ENCODE measurements at places on chromosomes 12 and 14. TPM values are rescaled to one million over a fixed set of nuclear protein-coding genes. Genes with fewer than 3 reads are reported as not detected.

Gene PLA2G1B
- total RNA-seq, result not detected

Gene RPL41
- 1,963 TPM for total RNA-seq

Gene C12orf60
- total RNA-seq, result 2.3 TPM

Gene RERGL
- total RNA-seq, result not detected

Gene SLC6A15
- total RNA-seq, result 2.8 TPM

Gene SUOX
- total RNA-seq, result 17.2 TPM

Gene TAMALIN
- 2.2 TPM for total RNA-seq

Gene CYP27B1
- 0.87 TPM for total RNA-seq

Gene GPR68
- total RNA-seq, result 3.6 TPM

Gene HOXC4
- total RNA-seq, result 0.52 TPM

Gene NOXRED1
- total RNA-seq, result not detected

Gene GLIPR1L2
- total RNA-seq, result 0.65 TPM

Gene ZFHX2
- 1.8 TPM for total RNA-seq

Gene ACOT4
- total RNA-seq, result 2.7 TPM

Gene HOXC6
- total RNA-seq, result 6.0 TPM

Gene WIF1
- not detected for total RNA-seq

Gene BCAT1
- 27.8 TPM for total RNA-seq

Gene TCL1B
- total RNA-seq, result not detected

Gene PLEKHH1
- total RNA-seq, result 7.3 TPM

Gene ERBB3
- 5.1 TPM for total RNA-seq

Gene CCDC175
- total RNA-seq, result not detected

Gene CD69
- total RNA-seq, result 0.25 TPM

Gene AQP6
- total RNA-seq, result not detected

Gene NYNRIN
- 2.4 TPM for total RNA-seq

Gene CLEC1B
- not detected for total RNA-seq

Gene HOXC9
- total RNA-seq, result 6.5 TPM

Gene SRRM4
- under 0.01 TPM for total RNA-seq

Gene MYL2
- total RNA-seq, result not detected

Gene LPAR5
- total RNA-seq, result 0.17 TPM

Gene SLC38A6
- total RNA-seq, result 25.9 TPM

Gene SUDS3
- total RNA-seq, result 42.8 TPM

Gene IRF9
- total RNA-seq, result 78.3 TPM

Gene GLS2
- 1.6 TPM for total RNA-seq

Gene HOXC11
- total RNA-seq, result 0.69 TPM

Gene SDS
- total RNA-seq, result 0.25 TPM
